ENCODE measurements at places on chromosomes 12 and 14.
A peak's percentile ranks its signal among the peaks of the same experiment; 100 is the strongest.

DNA sequence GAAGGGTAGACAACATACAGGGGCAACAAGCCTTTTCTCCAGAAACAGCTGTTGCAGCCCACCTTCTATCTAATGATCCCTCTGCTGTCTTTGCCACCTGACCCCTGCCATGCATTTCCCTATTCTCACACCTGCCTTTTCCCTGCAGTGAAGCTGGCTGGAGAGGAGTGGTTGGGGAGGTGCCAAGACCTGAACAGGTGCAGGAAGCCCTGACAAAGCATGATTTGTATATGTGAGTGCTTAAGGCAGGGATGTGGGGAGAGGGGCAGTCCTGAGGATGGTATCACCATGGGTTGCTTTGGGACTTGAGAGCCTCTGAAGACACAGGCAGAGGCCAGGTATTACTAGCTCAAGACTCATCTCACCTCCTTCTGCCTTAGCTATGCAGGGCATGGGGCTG, 2.9 kb upstream of the PFDN5 start:
- peak; percentile 72 for DNase-seq

GRCh38 chr12:6825398-6826124, 2.6 kb upstream of the P3H3 start:
- DNase-seq = peak; percentile 60

GRCh38 chr14:34013721-34014060, 62.8 kb upstream of the EGLN3 start:
- DNase-seq = no peak

DNA sequence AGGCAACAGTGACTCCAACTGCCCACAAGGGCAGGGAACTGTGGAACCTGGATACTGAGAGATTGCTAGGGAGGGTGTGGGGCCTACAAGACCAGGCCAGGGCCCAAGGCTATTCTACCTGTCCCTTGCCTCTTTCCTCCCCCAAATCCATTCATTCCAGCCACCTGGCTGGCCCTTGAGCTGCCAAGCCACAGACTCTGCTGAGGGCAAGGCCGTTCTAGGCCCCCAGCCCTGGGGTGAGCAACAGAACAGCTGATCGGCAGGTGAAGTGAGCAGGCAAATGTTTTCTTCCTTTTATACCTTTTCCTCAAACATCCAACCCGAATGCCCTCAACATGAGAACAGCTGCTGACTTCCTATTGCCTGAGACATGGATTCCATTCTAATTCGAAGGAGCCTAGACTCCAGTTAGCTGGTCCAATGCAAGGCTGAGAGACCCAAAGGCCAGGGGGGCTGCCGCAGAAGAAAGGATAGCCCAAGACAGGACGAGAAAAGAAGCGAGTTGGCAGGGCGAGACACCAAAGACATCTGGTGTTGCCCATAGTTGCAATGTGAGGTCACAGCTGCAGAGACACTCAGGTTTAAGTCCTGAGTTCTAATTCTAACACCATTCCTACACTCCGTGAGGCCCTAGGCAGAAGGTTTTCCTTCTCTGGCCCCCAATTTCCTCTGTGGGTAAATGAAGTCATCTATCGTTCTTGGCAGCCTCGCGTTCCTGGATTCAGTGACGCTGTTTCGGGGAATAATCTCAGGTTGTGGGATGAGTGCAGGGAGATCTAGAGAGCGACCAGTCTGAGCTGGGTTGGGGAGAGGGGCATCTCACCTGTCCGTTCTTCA, 1.7 kb downstream of the C1QL4 start:
- DNase-seq = no peak

DNA sequence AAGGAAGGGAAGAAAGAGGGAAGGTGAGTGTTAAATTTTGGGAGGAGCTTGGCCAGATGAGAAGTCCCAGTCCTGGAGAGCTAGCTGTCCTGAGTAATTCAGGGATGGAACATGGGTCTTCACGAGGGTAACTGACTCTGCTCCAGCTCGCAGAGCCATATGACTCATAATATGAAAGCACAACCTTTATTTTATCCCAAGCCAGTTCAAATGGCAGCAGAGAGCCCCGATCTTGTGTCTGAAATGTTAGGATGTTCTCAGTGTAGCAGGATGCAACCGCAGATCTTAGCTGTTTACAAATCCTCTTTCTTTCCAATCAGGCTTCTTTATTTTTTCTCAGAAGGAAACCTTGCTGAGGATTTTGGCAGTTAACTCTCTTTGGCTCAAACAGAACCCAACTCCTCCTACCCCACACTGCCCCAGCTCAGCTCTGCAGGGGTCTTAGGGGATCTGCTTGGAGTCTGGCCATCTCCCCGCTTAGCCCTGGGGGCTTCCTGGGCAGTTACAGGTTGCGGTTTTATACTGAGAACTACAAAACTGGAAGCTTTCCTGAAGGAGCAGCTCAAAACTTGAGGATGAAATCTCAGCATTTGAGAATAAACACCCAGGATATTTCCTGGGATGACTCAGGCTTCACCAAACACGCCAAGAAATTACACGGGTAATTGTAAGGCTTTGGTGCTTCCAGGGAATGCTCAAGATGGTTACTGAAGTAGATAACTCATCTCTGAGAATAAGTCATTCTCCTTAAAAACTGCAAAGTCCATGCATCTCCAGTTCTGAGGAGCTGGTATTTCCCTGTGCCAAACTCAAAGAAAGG, 92.5 kb downstream of the VCPKMT start:
- no peak for DNase-seq

- DNase-seq = no peak
Observed at GRCh38 chr14:103372552-103373304, 12.5 kb upstream of the MARK3 start.

DNA sequence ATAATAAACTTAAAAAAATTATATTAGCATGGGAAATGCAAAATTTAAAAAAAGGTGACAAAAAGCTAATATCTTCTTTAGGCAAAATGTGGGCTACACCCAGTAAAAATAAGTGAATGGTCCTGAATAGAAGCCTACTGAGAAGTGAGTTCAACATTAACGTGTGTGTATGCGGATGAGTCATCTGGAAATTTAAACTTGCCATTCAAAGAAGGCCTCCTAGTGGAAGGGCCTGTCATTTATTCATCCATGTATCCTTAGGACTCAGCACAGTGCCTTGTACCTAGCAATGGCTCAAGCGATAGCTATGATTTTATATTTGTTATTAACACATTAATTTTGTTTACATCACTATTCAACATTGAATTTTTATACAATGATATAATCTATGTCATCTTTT, 226.2 kb downstream of the NUBPL start:
- no peak for DNase-seq

DNA sequence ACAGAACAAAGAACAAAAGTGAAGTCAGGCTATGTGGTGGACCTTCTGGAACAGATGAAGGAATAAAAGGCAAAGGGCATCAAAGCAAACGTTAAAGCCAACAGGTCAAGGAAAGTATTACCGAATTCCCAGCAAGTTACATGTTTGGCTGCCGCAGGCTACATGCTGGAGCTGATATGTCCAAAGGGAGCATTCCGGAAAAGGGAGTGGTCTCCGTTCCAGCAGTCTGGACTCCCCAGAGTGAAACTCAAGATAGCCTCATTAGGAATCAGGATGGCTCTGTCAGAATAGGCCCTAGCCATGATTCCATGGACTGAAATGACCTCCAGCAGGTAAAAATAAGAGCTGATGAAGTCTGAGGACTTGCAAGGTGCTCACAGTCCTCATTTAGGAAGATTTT, 379.8 kb upstream of the PRICKLE1 start:
- no peak for DNase-seq

GRCh38 chr12:54882079-54882478, 27.8 kb downstream of the MUCL1 start:
- no peak for DNase-seq

DNA sequence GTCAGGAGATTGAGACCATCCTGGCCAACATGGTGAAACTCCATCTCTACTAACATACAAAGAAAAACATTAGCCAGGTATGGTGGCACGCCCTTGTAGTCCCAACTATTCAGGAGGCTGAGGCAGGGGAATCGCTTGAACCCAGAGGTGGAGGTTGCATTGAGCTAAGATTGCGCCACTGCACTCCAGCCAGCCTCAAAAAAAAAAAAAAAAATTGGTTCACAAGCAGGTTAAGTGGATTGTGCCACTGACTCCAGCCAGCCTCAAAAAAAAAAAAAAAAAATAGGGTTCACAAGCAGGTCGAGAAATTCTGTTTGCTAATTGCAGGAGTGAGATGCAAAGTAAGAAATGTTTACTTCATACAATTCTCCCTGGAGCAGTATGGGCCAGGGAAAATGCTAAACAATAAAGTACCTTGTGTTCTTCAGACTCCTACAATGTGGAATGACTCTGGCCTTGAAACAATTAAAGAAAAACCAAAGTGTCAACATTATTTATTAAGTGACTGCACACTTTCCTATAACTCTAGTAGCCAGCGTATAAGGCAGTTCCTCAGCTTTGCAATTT, 6.1 kb downstream of the EDDM3B start:
- DNase-seq = no peak

- no peak for DNase-seq
Observed at GRCh38 chr12:11849757-11850504, 200.5 kb downstream of the ETV6 start.

- DNase-seq = no peak
Observed at GRCh38 chr12:68611094-68611805, 551 bp downstream of the RAP1B start.

DNA sequence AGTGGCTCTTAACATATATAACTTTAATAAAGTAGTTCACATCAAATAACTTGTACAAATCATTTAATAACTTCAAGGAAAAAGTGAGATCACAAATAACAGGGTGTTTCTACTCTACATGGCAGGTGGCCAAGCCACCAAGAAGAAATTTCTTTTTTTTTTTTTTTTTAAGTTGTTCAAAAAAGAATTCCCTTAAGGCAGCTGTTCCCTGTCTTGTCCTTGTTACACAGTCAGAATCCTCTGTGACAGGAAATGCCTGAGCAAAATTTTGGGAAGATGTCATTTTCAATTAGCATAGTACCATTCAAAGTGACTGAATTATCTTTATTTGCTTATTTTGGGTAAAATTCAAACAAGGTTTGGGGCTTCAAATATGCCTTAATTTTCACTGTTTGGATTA, 79.4 kb downstream of the LIN7A start:
- no peak for DNase-seq

GRCh38 chr12:72271451-72272090, 599 bp upstream of the TRHDE start:
- DNase-seq = no peak

GRCh38 chr14:28356819-28357218, 409.8 kb upstream of the FOXG1 start:
- no peak for DNase-seq

- no peak for DNase-seq
Observed at GRCh38 chr12:47742253-47742825, 16.3 kb downstream of the RAPGEF3 start.

DNA sequence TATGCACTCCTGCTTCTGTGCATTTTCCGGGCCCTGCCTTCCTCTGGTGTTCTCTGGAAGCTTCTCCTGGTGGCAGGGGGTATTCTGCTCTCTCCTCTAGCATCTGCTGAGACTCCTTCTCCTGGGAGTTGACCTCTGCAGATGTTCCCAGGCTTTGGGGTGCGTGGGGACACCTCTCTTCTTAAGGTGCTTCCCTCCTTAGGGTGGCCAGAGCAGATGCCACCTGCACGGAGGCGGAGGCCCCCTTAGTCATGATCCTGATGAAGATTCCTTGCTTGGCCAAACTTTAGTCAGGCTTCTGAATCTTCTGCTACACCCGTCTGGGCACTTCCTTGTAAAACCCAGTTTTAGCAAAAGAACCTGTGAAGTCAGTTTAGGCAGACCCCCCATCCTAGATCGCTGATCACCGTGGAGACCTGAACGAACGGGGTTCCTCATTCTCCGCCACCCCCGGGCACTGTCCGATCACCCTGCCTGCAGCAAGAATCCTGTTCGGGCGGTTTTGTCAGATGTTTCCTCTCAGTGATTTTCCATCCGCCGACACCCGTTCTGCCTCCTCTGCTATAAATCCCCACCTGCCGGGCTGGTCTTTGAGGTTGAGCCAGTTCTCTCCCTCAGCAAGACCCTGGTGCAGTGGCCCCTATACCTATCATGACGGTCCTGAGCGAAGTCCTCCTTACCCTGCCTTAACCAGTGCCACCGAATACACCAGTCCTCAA, 111.9 kb downstream of the CALM1 start:
- no peak for DNase-seq

GRCh38 chr14:67428501-67429031, 16.6 kb upstream of the PLEK2 start:
- DNase-seq = no peak

DNA sequence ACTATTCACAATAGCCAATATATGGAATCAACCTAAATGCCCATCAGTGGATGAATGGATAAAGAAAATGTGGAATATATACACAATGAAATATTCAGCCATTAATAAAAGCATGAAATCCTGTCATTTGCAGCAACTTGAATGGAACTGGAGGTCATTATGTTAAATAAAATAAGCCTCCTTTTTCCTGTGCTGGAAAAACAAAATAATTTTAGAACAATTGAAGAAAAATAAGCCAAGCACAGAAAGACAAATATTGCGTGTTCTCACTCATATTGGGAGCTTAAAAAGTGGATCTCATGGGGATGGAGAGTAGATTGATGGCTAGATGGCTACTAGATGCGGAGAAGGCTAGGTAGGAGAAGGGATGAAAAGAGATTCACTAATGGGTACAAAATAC, 6.3 kb upstream of the BTG1 start:
- no peak for DNase-seq

DNA sequence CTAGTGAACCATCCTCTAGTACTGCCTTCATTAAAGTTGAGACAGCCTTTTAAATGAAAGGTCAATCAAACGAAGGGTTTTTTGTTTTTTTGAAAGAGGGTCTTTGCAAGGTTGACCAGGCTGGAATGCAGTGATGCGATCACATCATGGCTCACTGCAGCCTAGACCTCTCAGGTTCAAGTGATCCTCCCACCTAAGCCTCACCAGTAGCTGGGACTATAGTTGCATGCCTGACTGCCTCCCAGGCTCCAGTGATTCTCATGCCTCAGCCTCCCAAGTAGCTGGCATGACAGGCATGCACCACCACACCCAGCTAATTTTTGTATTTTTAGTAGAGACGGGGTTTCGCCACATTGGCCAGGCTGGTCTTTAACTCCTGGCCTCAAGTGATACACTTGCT, 114.6 kb upstream of the SINHCAF start:
- DNase-seq = no peak

GRCh38 chr14:103395244-103395643, 10.0 kb downstream of the MARK3 start:
- no peak for DNase-seq

DNA sequence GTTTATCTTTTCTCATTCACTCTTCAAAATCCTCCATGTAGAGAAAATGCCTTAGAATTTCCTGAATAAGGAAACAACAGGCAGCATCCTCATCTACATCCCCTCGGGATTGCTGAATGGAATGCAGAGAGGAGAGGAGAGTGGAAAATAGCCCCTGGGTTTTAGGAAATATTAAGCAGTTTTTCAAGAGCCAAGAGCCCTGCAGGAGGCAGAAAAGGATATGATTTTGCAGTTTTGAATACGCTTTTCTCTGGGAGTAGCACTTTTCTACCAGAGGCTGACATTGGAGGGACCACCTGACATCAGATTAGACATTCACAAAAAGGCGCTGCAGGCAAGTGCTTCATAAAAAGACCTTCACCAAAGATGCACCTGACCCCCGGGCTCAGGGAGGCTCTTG, 362.2 kb upstream of the SFSWAP start:
- DNase-seq = no peak
